Activated CD4-positive, CD25-positive, alpha-beta regulatory T cell treated with anti-CD3 and anti-CD28 coated beads, Interleukin-2, amount 50 U/mL, for 24 hours (primary cell): ENCODE measurements at places on chromosomes 6 and 20.

DNA sequence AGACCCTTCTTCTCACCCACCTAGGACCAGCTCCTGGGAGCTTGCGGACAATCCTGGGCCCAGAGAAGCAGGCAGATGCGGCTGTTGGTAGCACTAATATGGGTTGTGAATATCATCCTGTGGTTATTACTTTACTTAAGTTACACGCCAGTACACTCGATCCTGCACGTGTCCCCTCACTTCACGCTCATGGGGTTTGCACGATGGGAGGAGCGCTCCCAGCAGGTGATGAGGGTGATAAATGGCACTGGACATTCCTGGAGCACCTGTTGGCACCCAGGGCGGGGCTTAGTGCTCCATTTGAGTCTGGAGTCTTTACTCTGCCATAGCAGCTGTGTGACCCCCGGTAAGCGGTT lies 335.1 kb downstream of the PREX1 start:
- ATAC-seq = no peak

DNA sequence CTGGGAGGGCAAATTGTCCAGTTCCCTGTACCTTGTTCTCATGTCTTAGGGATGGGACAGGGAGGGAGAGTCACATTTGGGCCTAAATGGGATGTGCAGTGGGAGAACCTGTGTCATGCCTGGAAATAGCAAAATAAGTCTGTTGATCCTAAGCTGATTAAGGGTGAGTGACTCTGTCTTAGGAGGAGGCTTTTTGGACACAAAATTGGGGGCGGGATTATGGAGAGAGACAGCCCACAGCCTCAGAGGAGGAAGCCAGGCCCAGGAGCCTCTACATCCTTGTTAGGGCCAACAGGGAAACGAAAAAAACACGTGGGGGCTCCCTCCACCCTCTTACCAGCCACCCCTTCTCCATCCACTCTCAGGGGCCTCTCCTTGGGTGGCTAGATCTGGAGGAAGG lies 2.2 kb downstream of the KCNB1 start:
- ATAC-seq = no peak

DNA sequence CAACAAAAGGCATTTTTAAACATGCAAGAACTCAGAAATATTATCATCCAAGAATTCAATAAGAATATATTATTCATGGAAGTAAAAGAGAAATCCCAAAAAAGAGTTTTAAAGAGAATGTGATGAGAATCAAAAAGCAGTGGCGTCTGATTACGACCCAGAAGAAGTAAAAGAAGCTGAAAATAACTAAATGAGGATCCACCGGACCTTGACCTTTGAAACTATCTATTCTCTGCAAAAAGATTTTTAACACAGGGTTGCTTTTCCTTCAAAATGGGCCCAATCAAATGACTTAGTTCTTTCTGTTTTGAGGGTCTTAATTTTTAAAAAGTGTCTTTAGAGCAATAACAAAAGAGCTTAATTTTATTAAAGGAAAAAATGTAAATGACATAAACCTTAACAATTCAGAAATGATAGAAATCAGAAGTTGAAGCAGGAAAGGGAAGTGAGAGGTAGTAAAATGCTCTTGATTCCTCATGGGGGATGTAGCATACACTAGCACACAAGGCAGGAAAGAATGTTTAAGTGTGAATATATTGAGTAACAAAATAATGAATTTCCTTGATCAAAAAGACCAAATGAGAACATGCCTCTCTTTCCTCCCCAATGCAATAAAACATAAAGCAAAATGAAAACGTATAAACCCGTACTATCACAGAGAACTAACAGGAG lies 223.1 kb upstream of the PRDM1 start:
- ATAC-seq = no peak

DNA sequence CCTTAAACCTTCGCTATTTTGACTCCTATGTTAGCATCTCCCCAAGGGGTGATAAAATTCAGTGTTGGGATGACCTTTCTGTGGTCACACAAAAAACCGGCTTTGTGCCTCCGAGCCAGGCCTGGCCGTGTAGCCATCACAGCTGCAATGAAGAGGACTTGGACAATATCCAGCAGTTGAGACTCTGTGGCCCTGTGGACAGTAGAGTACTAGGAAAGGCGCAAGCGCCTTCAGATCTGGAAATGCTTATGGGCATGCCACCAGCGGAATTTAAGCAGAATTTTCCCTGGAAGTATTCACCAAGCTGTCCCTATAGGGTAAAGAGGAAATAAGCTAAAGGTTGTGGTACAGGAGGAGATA lies 63.3 kb upstream of the SLC2A12 start:
- ATAC-seq = no peak

DNA sequence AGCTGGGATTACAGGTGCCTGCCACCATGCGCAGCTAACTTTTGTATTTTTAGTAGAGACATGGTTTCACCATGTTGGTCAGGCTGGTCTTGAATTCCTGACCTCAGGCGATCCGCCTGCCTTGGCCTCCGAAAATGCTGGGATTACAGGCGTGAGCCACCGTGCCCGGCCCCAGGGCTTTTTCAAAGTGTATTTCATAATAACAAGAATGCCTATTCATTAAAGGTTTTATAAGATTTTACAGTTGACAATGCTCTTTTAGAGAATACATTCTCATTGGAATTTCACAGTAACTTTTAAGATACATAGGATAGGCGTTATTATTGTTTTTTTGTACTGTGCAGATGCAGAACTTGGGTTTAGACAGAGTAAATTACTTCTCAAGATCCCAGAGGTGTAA lies 52.6 kb upstream of the PTPRK start:
- ATAC-seq = no peak

GRCh38 chr6:72977114-72977513 lies 248.2 kb downstream of the KHDC1L start:
- ATAC-seq = no peak

GRCh38 chr20:32037929-32038328 lies 14.1 kb upstream of the HCK start:
- ATAC-seq = no peak

GRCh38 chr20:52924411-52925271 lies 47.5 kb upstream of the TSHZ2 start:
- no peak for ATAC-seq
